ENCODE measurements at places on chromosomes 1 and 21. TPM values are rescaled to one million over a fixed set of nuclear protein-coding genes. Genes with fewer than 3 reads are reported as not detected.
A peak's percentile ranks its signal among the peaks of the same experiment; 100 is the strongest.

- DNase-seq = no peak
Measured at GRCh38 chr1:205062319-205062718, 19.3 kb downstream of the CNTN2 start.

- peak; percentile 5 for DNase-seq
Measured at GRCh38 chr1:72623299-72623708, 341.0 kb upstream of the NEGR1 start.

DNA sequence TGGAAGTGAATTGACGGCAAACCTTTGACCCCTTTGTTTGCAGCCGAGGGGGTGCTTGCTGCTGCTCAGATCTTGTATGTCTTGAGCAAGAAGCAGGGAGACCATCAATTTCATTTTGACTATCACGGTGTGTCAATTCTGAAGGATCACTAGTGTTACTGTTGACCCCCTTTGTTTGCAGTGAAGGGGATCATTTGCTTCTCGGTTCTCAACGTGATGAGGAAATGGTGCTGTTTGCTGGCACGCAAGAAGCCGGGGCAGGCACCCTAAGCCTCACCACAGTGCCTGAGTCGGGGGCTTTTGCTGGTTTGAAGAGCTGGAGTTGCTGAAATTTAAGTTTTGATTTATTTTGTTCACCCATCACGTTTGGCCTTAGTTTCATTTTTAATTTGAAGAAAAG is 7.5 kb downstream of the RBM15 start:
- no peak for DNase-seq

DNA sequence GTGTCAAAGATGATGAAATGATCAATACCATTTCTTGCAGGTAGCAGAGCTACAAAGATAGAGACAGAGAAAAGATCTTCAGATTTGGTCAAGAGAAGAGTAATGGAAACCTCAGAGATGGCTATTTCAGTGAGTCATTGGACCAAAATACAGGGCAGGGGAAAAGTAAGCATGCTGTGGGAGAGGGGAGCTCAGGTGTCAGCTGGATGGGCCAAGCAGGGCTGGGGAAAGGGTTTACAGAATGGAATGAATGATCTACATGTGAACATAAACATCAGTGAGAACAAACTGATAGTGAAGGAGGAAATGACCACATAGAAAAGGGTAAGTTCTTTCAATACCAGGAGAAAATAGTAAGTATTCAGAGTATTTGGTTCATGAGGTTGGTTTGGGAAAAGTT is 61.4 kb upstream of the CNN3 start:
- DNase-seq = no peak

- no peak for DNase-seq
Measured at GRCh38 chr1:113320272-113320671, 70.0 kb upstream of the MAGI3 start.

The TDRD5 gene
- 0.34 TPM for total RNA-seq

The CADM3 gene
- 0.04 TPM for total RNA-seq
